Right lobe of liver (tissue), 6 donors: ENCODE measurements at places on chromosomes 7 and 10. TPM values are rescaled to one million over a fixed set of nuclear protein-coding genes. Genes with fewer than 3 reads are reported as not detected.

Gene FAM13C
- total RNA-seq = 1.4 TPM

- DNase-seq = no peak
Measured at GRCh38 chr7:2104107-2104710, 128.5 kb downstream of the MAD1L1 start.

GRCh38 chr10:113425541-113425951 lies 127.3 kb upstream of the HABP2 start:
- no peak for DNase-seq

DNA sequence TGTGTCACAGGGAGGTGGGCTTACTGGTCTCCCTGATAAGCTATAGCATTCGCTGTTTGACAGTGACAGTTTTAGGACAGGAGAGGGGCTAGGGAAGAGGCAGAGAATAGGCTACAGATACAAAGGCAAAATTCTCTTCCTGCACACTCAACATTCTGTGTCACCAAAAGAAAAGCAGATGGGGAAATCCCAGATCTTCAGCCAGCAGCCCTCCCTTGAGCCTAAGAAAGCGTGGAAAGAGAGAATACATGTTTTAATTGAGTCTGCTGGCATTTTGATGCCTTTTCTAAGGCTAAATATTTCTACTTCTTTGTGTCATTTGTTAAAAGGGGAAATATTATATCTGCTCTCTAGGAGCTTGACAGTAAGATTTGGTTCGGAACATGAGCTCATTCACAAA lies 247.0 kb downstream of the TRIL start:
- DNase-seq = no peak

DNA sequence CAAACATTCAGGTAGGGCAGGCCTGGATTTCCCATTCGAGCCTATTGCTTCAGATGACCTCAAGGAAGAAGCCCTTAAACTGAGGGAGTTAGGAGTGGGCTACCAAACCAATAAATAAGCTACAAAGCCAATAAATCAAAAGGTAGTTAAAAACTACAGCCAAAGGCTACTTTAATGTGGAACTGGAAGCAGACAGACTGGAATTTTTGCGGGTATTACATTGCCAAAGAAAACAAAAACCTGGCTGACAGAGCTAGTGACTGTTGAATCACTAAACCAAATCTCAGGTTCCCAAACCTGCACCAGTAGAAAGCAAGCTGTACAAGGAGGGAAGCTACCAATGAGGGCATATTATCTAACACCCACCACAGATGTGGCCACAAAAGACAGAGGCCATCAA lies 315.6 kb downstream of the GRM8 start:
- DNase-seq = no peak

Gene SOSTDC1
- total RNA-seq = not detected

Gene CRYGN
- total RNA-seq = not detected

Gene MYO1G
- 2.6 TPM for total RNA-seq

GRCh38 chr7:74474271-74474865 lies 20.7 kb downstream of the GTF2IRD1 start:
- DNase-seq = no peak

GRCh38 chr10:103193107-103193819 lies at the start of gene NT5C2:
Gene NT5C2 (minus strand): TSS chr10:103193272. CDS start chr10:103174958, 18,314 bp downstream.
- DNase-seq = peak; percentile 88

Gene SLC16A12
- total RNA-seq = 4.4 TPM

Gene LLCFC1
- not detected for total RNA-seq

GRCh38 chr10:85811405-85811804 lies 555.2 kb downstream of the GRID1 start:
- DNase-seq = no peak

Gene TLX1
- total RNA-seq = 0.25 TPM
